Hepatocyte (in vitro differentiated cells): ENCODE measurements at places on chromosomes 7 and 10. TPM values are rescaled to one million over a fixed set of nuclear protein-coding genes. Genes with fewer than 3 reads are reported as not detected.

GRCh38 chr10:71598621-71599055 is 120.9 kb downstream of the C10orf105 start:
- no peaks in the 10 kb centered on the region for H3K36me3 ChIP-seq
- no peaks in the 10 kb centered on the region for H3K27me3 ChIP-seq
- peak; percentile 57 for DNase-seq
- peak overlapping the region; percentile 75 for H3K27ac ChIP-seq
- no peak overlapping the region for H3K4me3 ChIP-seq

TEX47 gene
- polyA plus RNA-seq = not detected in 2 replicates

GRCh38 chr7:25861601-25862260 is 290.3 kb upstream of the NFE2L3 start:
- peak overlapping the region; percentile 4 for H3K4me3 ChIP-seq
- H3K27ac ChIP-seq = peak overlapping the region; percentile 10
- no peak for DNase-seq
- peaks cover 13% of the 10 kb centered on the region for H3K4me1 ChIP-seq
- H3K27me3 ChIP-seq = peaks cover 33% of the 10 kb centered on the region

XRCC2 gene
- polyA plus RNA-seq = 1.1 and 1.2 TPM in 2 replicates

GTF2IRD1 gene
- polyA plus RNA-seq = 39.6 and 46.7 TPM in 2 replicates

DNA sequence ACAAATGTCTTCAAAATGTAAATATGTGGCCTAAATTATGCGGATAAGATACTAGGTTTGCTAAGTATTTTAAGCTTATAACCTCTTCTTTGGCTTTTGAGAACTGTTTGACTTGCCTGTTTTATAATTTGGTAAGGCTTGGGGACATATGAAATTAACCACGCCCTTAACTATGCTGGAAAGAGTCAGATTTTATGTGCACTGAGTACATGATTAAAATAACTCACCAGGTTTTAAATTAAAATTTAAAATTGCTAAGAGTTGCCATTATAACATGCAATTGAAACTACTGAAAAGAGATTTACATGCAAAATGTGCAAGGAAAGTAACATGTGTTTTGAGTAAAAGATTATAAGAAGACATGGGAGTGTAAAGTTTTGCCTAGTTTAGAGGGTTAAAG is 141.9 kb downstream of the WDR11 start:
- peaks cover 6% of the 10 kb centered on the region for H3K4me1 ChIP-seq
- DNase-seq = no peak
- no peak overlapping the region for H3K27ac ChIP-seq
- H3K36me3 ChIP-seq = no peaks in the 10 kb centered on the region
- no peaks in the 10 kb centered on the region for H3K27me3 ChIP-seq

COL17A1 gene
- polyA plus RNA-seq = 2.1 and 3.3 TPM in 2 replicates

DNA sequence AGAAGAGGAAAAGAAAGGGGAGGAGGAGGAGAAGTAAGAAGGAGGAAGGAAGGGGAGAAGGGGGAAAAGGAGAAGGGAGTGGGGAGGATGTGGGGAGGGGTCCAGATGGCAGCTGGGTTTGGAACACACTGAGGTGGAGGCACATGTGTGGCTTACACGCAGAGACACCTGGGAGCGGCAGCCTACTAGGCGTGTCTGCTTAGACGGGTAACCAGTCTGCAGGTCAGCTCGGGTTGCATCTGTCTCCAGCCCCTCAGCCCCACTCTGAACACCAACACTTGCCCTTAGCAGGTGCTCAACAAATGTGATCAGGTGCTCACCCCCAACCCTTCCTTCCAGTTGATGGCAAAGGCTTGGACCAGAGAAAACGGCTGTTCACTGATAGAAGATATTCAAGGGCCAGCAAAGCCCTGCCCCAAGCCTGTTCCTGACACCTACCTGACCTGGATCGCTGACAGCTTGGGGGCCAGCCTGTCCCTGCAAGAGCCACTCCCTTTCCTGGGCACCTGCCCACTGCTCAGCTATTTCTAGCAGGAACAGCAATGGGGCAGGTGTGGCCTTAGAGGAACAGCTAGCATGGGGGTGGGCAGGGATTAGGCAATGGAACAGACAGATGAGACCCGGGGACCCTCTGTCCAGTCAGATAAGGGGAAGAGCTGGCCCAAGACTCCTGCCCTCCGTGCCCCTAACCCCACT is 70.5 kb downstream of the SH3PXD2A start:
- no peaks in the 10 kb centered on the region for H3K36me3 ChIP-seq
- H3K4me3 ChIP-seq = no peak overlapping the region
- H3K27ac ChIP-seq = no peak overlapping the region
- no peak for DNase-seq

SPDYE11 gene
- 0.38 and 0.45 TPM in 2 replicates for polyA plus RNA-seq

DNA sequence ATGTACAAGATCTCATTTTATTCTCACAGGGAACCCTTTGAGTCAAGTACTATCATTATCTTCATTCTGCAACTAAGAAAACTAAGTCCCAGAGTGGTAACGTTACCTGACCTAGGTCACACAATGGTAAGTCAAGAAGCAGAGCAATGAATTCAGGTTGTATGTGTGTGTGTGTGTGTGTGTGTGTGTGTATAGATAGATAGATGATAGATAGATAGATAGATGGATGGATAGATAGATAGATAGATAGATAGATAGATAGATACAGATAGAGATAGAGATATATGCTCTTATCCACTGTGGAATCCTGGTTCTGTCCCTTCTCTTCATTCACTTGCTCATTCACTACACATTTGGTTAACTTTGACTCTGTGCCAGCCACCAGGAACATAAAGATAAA is 29.8 kb downstream of the ASAH2 start:
- no peaks in the 10 kb centered on the region for H3K27me3 ChIP-seq
- no peaks in the 10 kb centered on the region for H3K36me3 ChIP-seq
- H3K27ac ChIP-seq = no peak overlapping the region
- no peaks in the 10 kb centered on the region for H3K4me1 ChIP-seq
- no peak for DNase-seq

DNA sequence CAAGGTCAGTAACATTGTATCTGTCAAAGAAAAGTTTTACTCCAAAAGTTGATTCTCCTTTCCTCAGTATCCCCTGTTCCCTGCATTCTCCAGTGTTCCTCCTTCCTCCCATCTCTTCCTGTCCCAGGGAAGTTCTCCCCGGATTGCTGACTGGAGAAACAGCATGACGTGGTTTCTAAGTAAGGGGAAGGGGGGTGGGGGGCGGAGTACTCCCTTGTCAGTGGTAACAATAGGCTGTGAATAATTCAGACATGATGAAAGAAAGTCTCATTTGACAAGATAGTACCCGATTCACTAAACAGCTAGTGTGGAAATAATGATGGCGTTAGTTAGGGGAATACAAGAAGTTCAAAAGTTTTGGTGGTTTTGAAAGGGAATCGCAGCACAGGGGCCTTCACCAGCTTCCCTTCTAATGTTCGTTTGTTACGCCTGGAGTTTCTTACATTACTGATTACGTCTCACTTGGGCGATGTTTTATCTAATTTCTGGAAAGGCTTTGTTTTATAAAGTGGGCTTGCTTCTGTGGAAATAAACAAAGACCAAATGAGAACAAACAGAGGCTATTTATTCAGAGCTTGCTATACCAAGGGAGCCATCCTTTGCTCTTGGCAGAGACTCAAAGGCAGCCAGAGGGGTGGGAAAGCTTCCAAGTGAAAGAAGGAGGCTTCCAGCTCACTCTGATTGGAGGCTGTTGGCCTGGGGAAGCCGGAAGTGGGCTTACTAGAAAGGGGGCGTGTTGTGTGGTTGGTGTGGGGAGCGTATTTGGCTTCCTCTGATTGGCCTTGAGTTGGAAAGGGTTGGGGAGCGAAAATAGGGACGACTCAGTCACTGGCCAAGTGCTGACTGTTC is 453.7 kb downstream of the SDK1 start:
- H3K36me3 ChIP-seq = no peaks in the 10 kb centered on the region
- DNase-seq = peak; percentile 32
- peak overlapping the region; percentile 20 for H3K27ac ChIP-seq
- H3K4me3 ChIP-seq = no peak overlapping the region

GIMAP5 gene
- polyA plus RNA-seq = 0.79 TPM in 1 of 2 replicates, not detected in the other

KCNK18 gene
- polyA plus RNA-seq = not detected in 2 replicates

MOSPD3 gene
- 39.2 and 44.4 TPM in 2 replicates for polyA plus RNA-seq

CCL24 gene
- not detected in 2 replicates for polyA plus RNA-seq

USP54 gene
- polyA plus RNA-seq = 13.2 and 19.4 TPM in 2 replicates

DNA sequence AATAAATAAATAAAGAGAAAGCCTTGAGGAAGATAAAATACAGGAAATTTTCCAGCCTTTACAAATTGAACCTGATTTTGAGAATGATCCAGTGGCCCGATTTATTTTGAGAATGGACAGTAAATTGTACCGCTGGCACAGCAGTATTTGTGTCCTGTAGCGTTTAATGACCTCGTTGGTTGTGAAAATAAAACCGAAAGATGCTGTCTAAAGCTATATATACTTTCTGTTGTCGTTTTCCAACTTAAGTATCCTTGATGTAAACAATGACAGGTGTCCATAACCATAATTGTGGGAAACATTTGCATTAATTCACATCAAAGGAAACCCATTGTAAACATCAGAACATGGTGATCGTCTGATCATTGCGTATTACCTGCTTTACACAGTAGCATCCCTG is 38.8 kb downstream of the TBXAS1 start:
- no peaks in the 10 kb centered on the region for H3K36me3 ChIP-seq
- no peak overlapping the region for H3K4me3 ChIP-seq
- peaks cover 7% of the 10 kb centered on the region for H3K4me1 ChIP-seq
- no peaks in the 10 kb centered on the region for H3K27me3 ChIP-seq

DNA sequence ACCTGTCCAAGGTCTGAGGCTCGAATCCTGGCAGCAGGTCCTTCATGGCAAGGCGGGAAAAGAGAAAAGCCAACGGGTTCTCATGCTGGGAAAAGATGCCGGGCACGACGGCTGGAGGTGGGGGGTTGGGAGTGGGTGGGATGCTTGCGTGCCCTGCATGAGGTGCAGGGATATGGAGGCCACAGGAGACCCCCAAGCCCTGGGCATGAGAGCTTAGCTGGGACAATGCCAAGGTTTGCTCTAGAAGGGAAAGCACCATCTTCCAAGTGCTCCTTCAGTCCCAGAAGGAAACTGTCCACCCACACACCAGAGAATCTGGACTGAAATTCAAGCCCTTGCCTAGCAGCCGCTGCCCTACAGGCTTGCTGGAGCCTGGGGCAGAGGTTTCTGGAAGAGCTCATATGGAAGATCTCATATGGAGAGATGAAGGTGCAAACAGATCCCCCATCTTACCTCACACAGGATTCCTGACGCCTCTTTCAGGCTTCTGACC is 64.3 kb downstream of the ZRANB1 start:
- H3K4me3 ChIP-seq = no peak overlapping the region
- H3K36me3 ChIP-seq = no peaks in the 10 kb centered on the region
- peak overlapping the region; percentile 88 for H3K27ac ChIP-seq
- no peak for DNase-seq

GIMAP1 gene
- 0.13 TPM in 2 replicates for polyA plus RNA-seq

- no peak overlapping the region for H3K4me3 ChIP-seq
- no peak overlapping the region for H3K27ac ChIP-seq
- no peaks in the 10 kb centered on the region for H3K36me3 ChIP-seq
- DNase-seq = no peak
- no peaks in the 10 kb centered on the region for H3K27me3 ChIP-seq
- no peaks in the 10 kb centered on the region for H3K4me1 ChIP-seq
These were observed 174.0 kb downstream of the NPSR1 start for GRCh38 chr7:34832020-34832419.

ASIC3 gene
- 2.1 and 7.0 TPM in 2 replicates for polyA plus RNA-seq

DNA sequence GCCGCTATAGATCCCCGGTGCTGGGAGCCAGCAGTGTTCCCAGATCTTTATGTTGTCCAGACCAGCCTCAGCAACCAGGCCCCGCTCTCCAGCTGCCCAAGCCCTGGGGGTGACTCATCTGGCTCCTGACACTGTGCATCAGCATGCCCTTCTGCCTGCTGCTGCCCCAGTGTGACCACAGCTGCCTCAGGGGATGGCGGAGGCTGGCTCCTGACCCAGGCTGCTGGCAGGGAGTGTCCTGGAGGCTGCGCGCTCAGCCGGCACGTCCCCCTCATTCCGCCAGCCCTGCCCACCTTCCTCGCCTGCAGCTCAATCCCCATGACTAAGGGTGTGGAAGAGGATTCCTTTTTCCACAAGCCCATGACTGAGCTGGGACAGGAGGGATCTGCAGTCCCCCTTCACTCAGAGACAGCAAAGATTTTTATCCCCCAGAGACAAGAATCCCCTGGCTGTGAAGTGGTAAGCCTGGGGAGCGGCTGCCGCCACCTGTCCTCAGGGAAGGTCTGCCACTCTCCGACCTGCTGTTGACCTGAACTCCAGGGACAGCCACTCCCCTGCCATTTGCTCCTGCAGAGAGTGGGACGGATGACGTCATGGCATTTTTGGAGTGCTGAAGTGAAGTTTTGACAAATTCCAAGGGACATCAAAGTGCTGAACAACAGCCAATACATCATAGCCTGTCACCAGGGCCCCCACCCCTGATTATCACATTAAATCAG is 182.8 kb upstream of the BMPER start:
- no peaks in the 10 kb centered on the region for H3K27me3 ChIP-seq
- peak overlapping the region; percentile 16 for H3K27ac ChIP-seq
- no peaks in the 10 kb centered on the region for H3K36me3 ChIP-seq
- H3K4me3 ChIP-seq = no peak overlapping the region
- peaks cover 13% of the 10 kb centered on the region for H3K4me1 ChIP-seq

CALHM3 gene
- not detected in 2 replicates for polyA plus RNA-seq

DNA sequence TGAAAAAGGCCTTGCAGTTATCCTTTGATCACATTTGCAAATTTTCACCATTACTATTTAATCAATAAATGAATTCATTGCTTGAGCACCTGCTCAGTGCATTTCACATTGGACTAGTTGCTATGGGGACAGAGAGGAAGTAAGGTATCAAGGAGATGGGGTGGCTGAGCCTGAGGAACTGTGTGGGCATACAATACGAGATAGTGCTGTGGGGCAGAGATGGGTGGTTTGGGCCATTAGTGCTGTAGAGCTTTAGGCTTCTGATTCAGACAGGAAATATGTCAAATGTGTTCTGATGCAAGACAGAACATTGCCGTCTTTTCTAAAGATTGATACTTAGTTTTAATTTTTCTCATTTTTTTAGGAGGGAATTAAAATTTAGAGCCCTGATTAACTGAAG is 13.2 kb downstream of the ITGB8 start:
- no peak overlapping the region for H3K27ac ChIP-seq
- no peak overlapping the region for H3K4me3 ChIP-seq
- DNase-seq = no peak
- H3K36me3 ChIP-seq = no peaks in the 10 kb centered on the region
- no peaks in the 10 kb centered on the region for H3K27me3 ChIP-seq

GRCh38 chr7:17121671-17122070 is 176.8 kb upstream of the AHR start:
- H3K4me3 ChIP-seq = no peak overlapping the region
- H3K4me1 ChIP-seq = no peaks in the 10 kb centered on the region
- H3K27ac ChIP-seq = no peak overlapping the region
- no peak for DNase-seq

BHLHA15 gene
- polyA plus RNA-seq = 0.39 TPM in 1 of 2 replicates, not detected in the other

DNA sequence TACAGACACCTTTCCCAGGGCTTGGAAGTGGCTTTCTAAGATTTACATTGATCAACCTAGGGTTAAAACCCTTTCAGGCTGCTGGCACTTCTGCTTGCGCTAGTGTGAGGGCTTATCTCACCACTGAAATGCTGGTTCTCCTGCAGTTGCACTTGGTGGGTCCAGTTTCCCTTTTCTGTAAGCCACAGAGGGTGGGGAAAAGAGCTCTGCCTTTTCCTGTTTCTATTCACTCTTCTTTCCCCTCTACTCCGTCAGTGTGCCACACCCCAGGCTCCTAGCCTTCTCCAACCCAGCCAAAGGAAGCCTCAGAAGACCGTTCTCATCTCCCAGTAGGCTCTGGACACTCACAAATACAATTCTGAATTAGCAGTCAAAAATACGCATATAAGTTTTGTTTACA is 19.0 kb upstream of the CAPZA2 start:
- no peaks in the 10 kb centered on the region for H3K36me3 ChIP-seq
- DNase-seq = no peak
- H3K4me3 ChIP-seq = no peak overlapping the region

TFR2 gene
- 11.1 and 16.8 TPM in 2 replicates for polyA plus RNA-seq
